ENCODE measurements at places on chromosomes 12 and 14.

GRCh38 chr14:32934073-32934880, 4.4 kb upstream of the NPAS3 start:
- no peak for DNase-seq

- no peak for DNase-seq
Measured at GRCh38 chr14:21258005-21258888, 11.0 kb downstream of the HNRNPC start.

GRCh38 chr12:120445911-120446843, at the start of the genes GATC and TRIAP1:
Gene GATC, plus strand, starts transcription at chr12:120446444. Its CDS starts 37 bp downstream, at chr12:120446481.
Gene TRIAP1, minus strand, starts transcription at chr12:120446384. Its CDS starts 12 bp downstream, at chr12:120446372.
- DNase-seq: peak; percentile 83

- no peak for DNase-seq
Measured at GRCh38 chr12:52122904-52123303, 43.4 kb downstream of the SMIM41 start.

GRCh38 chr14:81480741-81481140, 52.9 kb downstream of the SEL1L start:
- DNase-seq: no peak

Measured in activated CD8-positive, alpha-beta memory T cell treated with anti-CD3 and anti-CD28 coated beads for 1 hour (primary cell).